ENCODE measurements at places on chromosomes 1 and 21. TPM values are rescaled to one million over a fixed set of nuclear protein-coding genes. Genes with fewer than 3 reads are reported as not detected.

DNA sequence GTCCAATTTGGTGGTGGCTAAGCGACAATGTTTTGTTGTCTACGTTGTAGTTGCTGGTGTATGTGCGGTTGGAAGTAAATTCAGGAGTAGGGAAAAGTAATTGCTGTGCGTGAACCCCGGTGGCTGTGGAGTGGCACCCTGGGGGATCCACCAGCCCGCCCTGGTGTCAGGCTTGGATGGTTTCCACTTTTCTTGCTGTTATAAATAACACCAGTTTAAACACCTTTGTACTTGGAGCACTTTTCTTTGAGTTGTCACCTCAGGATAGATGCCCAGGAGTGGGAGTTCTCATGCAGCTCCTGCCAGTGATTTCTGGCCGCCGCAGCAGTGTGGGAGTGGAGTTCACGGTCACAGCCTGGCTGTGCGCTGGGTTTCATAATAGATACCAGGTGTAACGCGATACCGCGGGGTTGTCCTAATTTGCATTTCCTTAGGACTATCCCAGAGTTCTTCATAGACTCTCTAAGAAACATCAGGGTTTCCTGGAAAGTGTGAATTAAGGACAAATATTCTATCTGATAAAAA, 12.8 kb upstream of the TMEM200B start:
- DNase-seq: peak; percentile 77

DNA sequence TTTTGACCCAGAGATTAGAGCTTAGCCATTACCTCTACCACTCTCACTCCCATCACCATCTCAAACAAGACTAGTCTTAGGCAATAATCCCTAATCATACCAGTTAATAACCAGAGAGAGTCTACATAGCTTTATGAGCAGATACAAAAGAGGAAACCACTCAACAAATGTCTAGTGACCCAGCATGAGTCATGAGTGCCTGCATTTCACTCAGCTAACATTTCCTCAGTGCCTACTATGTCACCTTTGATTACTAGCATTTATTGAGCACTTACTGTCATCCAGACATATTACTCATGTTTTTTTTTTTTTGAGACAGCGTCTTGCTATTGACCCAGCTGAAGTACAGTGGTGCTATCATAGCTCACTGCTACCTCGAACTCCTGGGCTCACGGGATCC, 35.9 kb upstream of the GALNT2 start:
- DNase-seq: no peak

GRCh38 chr1:236281198-236281653, 532 bp downstream of the ERO1B start:
- no peak for DNase-seq

- DNase-seq: no peak
Observed at GRCh38 chr1:213393860-213394259, 342.8 kb downstream of the RPS6KC1 start.

- no peak for DNase-seq
Observed at GRCh38 chr21:34189506-34189905, 116.1 kb downstream of the MRPS6 start.

DNA sequence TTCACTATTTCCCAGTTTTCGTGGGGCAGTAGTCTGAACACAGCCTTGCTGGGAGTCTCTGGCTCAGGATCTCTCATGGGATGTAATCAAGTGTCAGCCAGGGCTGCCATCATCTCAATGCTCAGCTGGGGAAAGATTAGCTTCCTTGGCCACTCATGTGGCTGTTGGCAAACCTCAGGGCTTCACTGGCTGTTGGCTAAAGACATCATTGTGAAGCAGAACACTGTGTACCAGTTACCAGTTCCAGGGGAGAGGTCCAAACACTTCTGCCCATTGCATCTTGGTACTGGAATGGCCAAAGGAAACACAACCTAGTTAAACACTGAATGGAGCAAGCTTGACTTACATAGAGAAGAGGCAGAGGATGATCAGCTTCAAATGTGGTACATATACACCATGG, 33.7 kb downstream of the AADACL4 start:
- no peak for DNase-seq

GRCh38 chr1:96825231-96825630, 103.6 kb downstream of the PTBP2 start:
- no peak for DNase-seq

- no peak for DNase-seq
Observed at GRCh38 chr1:173997791-173998190, 24.4 kb downstream of the RC3H1 start.

DNA sequence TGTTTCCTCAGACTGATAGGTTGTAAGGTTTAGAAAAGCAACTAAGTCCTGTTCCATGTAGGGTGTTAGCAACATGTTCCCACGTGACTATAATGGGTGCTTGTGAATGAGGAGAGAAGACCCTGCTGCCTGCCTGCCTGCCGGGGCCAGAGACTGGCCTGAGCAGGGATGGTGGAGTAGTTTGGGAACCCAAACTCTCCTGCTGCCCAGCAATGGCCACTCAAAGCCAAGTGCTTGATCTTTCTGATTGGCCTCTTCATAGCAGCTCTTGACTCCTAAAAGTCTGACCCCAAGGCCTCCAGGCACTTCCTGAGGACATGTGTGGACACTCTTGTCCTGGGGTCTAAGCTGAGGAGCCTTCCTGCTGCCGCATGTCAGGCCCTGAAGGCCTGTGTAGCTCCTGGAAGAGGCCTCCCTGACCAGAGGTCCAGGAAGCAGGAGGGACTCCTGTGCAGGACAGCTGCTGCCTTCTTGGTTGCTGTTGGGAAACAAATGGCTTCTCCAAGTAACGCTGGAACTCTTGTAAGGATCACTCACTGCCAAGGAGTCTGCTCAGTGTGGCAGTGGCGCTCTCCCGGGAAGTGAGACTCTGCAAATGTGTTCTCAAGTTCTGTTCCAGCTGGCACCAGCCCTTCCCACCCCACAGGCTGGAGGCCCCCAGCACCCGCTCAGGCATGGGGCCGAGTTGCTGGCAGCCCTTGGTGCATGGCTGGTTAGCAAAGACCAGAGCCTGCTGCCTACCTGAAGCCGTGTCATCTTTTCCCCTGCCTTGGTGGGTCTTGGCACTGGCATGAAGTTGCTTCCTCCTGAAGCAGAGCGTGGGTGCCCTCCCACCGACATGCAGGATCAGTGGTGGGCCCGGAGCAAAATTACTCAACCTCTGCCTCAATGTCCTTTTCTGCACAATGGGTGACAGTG, 35.5 kb downstream of the MAN1C1 start:
- DNase-seq: no peak

- no peak for DNase-seq
Observed at GRCh38 chr21:34935898-34936297, 113.2 kb downstream of the RUNX1 start.

GRCh38 chr1:245085508-245086095, 69.2 kb upstream of the KIF26B start:
- DNase-seq: no peak

- DNase-seq: no peak
Observed at GRCh38 chr1:209775678-209776077, 8.7 kb downstream of the C1orf74 start.

DNA sequence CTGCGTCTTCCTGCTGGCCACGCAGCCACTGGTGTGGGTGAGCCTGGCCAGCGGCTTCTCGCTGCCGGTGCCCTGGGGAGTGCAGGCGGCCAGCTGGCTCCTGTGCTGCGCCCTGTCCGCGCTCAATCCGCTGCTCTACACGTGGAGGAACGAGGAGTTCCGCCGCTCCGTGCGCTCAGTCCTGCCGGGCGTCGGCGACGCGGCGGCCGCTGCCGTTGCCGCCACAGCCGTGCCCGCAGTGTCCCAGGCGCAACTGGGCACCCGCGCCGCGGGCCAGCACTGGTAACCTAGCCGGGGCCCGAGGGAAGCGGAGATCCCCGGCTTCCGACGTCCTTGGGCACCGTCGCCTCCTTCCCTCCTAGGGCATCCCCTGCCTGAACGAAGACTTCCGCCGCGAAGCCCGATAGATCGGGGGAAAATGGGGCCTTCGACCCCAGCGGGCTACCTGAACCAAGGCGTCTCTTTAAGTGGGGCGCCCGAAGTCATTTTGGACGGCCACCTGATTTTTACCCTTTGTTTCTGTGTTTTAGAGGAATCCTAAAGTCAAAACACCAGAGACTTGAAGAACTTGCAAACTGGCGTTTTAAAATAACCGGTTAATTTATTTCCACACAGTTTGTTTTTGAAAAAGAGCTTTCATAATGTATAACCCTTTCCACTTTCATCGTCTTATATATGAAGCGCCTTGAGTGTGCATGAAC, 2.0 kb downstream of the GPR88 start:
- no peak for DNase-seq

DNA sequence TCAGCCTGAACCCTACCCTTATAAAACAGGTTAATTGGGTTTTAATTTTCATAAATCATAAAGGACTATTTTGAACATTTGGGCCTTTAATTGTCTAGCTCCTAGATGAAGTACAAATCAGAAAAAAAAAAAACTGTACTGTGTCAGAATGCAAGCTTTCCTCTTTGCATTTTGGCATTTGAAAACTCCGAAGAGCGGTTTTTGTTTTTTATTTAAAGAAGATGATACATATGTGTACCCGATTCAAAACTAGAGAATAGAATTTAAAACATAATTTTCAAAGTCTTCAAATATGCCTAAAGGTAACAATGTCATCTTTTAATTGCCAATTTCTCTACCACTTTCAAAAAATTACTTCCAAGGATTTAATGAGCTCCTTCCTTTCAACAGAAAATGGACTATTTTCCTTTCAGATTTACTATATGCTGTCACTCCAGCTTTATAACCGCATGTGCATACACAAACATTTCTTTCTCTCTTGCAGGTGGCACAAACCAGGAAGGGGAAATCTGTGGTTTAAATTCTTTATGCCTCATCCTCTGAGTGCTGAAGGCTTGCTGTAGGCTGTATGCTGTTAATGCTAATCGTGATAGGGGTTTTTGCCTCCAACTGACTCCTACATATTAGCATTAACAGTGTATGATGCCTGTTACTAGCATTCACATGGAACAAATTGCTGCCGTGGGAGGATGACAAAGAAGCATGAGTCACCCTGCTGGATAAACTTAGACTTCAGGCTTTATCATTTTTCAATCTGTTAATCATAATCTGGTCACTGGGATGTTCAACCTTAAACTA, 33.7 kb downstream of the MRPL39 start:
- DNase-seq: no peak

GRCh38 chr1:33656467-33657005, 184.1 kb downstream of the ZSCAN20 start:
- DNase-seq: no peak

DNA sequence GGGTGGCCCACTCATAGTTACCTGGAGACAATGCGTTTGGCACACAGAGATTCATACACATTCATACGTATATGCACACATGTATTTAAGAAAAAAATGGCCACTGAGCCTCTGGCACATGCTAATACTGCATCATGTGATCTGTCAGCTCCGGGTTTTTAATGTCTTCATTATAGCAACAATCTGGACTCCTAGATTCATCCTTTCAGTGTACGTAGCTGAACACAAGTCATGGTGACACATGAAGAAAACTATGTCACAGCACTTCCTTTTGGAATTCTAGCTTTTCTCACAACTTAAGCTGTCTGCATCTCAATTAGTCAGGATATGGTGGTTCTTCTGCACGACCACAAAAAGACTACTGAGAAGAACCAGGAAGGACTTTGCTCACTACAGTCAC, 24.7 kb downstream of the HSF2BP start:
- DNase-seq: no peak

- DNase-seq: no peak
Observed at GRCh38 chr1:90074970-90075391, 80.1 kb downstream of the ZNF326 start.

GRCh38 chr1:150560011-150560438, 10.8 kb downstream of the ADAMTSL4 start:
- DNase-seq: peak; percentile 93

GRCh38 chr21:35046263-35046624, 2.9 kb downstream of the RUNX1 start:
- no peak for DNase-seq

DNA sequence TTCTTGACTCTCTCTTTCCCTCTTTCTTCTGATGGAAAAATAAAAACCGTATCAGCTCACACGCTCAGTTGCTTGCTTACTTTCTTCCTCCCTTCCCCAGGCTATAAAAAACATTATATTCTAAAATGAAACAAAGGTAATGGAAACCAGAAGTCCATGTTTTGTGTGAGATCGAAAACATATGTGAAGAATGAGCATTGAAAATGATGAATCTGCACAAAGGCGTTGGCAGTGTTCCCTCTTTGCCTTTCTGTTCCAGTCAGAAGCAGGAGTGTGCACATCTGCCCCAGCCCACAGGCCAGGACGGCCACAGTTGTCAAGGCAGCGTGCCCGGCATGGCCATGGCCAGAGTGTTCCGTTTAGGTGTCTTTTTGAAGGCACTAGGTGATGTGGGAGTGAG, 185.3 kb upstream of the USP24 start:
- DNase-seq: no peak

DNA sequence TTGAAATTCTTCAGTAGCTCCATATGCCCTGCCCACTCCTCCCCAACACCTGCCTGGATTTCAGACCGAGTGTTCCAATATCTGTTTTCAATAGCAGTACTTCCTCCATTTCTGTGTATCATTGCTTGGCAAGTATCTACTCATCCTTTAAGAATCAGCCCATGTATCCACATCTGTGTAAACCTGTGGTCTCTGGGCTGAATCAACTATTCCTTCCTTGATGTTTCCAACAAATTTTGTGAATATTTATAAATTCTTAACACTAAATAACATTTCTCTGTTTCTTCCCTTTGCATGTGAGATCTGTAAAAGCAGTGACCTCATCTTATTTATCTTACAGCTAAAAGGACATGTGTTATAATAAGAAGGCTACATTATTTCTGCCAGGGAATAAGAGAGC, 26.0 kb upstream of the UAP1 start:
- no peak for DNase-seq

GRCh38 chr1:183143576-183144315, 42.3 kb upstream of the LAMC2 start:
- no peak for DNase-seq

Gene TDRD5
- 0.28 TPM for total RNA-seq

Gene DNALI1
- total RNA-seq: 4.0 TPM

Gene TCHHL1
- total RNA-seq: not detected

Gene SPRR4
- total RNA-seq: not detected

Gene CLSTN1
- total RNA-seq: 127 TPM

Gene BNIPL
- total RNA-seq: 0.48 TPM

Gene FBLIM1
- 95.6 TPM for total RNA-seq

Gene CELA2B
- total RNA-seq: not detected

Gene PM20D1
- total RNA-seq: not detected

Gene S100A7A
- not detected for total RNA-seq

Gene RBP7
- total RNA-seq: 1.1 TPM
